CD4-positive, alpha-beta T cell treated with Interleukin-21 for 1 hour (primary cell): ENCODE measurements at places on chromosomes 4 and X.

DNA sequence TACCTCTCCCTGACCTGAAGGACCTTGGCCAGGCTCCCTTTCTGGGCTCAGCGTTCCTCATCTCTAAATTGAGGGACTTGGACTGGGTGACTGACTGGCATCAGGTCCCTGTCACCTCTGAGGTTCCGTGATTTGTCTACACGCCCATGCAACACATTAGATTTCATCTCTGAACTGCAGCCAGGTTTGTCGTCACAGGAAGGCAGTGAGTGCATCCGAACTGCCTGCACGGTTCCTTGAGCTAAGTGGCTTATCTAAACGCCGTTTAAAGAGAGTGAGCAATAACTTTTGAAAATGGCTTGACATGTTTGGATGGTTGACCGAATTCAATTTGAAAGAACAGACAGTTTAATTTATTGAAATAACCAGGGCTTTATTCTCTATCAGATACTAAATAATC is 70.1 kb downstream of the PCYT1B start:
- no peak for DNase-seq

DNA sequence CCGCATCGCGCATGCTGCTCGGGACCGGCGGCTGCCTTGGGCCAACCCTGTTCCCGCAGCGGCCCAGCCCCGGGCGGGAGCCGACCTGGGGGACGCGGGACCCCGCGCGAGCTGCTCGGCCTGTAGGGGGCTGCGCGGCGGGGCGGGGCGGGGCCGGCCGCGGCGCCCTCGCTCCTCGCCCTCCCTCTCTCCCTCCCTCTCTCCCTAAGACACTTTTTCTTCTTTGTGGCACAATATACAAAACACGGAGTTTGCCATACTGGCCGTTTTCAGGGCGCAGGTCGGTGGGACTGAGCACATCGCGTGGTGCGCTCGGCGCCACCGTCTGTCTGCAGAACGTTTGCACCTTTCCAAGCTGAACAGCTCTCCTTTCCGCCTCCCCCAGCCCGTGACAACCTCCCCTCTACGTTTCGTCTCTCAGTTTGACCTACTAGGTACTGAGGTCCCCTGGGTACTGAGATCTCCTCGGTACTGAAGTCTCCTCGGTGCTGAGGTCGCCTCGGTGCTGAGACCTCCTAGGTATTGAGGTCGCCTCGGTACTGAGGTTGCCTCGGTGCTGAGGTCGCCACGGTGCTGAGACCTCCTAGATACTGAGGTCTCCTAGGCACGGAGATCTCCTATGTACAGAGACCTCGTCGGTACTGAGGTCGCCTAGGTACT is 261.1 kb upstream of the PLCXD1 start:
- no peak for DNase-seq

DNA sequence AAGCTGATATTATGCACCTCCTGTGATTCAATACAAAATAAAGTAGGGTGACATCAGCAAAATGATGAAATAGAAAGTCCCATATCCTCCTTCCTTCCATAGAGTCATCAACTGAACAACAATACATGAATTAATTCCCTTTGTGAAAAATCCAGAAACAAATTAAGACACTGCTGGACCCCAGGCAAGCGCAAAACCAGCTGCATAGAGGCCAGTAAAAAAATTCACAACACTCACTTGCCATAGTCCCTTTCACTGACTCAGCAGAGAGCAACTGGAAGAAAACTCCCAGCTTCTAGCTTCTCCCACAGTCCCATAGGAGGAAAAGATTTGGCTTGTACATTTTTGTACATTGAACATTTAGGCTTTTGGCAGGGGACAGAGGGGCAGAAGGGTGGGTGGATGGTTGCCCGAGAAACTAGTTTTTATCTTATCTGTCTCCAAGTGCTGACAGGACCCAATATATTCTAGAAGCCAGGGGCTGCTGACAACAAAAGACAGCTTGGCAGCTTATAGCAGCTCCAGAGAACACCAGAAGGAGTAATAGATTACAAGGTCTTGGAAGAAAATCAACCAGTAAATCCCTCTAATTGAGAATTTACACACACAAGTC is 124.6 kb downstream of the NDST3 start:
- DNase-seq = no peak

- no peak for DNase-seq
Measured at GRCh38 chr4:14592950-14593349, 409.3 kb upstream of the CPEB2 start.

DNA sequence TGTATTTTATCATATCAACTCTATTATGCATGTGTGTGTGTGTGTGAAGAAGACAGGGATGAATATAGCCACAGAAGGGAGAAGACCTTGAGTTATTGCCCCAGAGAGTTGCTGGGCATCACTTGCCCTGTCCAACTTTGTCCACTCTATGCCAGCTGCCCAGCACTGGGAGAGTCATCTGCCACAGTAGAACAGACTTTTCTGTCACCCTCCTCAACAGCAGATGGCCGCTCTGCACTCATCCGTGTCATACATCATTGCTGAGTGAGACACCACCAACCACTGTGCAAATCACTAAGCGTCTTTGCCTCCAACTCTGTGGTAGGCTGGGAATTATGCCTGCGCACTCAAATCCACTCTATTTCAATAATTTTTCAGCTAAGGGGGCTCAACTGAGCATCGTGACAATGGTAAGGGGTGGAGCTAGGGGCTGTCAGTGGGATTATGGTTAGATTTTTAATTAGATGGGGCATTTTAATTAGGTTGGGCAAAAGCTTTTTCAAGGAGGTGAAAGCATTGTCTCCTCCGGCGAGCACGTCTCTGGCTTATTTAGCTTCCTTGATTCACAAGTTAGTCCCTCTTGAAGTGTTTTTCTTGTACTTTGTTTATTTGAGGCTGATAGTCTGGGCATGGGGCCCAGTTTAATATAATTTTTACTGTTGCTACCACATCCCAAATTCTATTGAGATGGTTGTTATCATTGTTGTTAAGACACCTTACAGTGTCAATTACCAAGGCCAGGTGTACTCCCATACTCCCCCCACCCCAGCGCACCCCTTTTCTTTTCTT is 100.1 kb upstream of the KLF3 start:
- no peak for DNase-seq

DNA sequence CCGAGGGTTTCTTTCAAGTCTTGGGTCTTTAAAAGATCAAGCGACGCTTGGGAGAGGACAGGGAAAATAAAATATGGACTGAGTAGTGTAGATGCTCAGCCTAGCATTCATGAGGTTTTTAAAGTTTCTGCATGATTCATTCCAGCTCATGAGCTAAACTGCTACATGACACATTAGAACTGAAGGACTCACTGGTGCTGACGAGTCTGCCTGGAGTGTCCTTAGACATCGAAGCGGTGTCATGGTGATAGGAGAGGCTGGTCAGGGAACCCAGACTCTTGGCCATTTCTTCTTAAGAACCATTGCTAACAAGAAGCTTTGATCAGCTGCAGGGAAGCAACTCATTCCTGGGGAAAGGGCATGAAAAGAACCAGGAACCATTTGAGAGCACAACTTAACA is 158.6 kb downstream of the TRIML1 start:
- DNase-seq = no peak

DNA sequence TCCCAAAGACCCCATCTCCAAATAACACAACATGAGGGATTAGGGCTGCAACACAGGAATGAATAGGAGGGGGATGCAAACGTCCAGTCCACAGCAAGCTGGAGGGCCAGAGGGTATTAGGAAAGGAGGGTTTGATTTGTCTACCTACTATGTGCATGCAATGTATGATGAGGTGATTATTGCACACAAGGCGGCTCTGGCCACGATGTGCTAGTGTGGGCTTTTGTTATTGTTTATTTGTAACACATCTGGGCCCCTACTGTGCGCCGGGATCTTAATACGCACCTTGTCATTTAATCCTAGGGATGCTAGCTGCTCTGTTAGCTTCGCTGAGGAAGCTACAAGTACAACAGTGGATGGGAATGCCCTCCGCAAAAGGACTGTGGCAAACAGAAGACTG is 19.5 kb downstream of the SH3KBP1 start:
- no peak for DNase-seq
